ENCODE measurements at places on chromosomes 5 and 9. TPM values are rescaled to one million over a fixed set of nuclear protein-coding genes. Genes with fewer than 3 reads are reported as not detected.

- DNase-seq = peak; percentile 82
Measured at GRCh38 chr9:129863059-129863690, 27.9 kb downstream of the USP20 start.

Gene HMCN2
- not detected for total RNA-seq

Gene DMGDH
- 2.4 TPM for total RNA-seq

DNA sequence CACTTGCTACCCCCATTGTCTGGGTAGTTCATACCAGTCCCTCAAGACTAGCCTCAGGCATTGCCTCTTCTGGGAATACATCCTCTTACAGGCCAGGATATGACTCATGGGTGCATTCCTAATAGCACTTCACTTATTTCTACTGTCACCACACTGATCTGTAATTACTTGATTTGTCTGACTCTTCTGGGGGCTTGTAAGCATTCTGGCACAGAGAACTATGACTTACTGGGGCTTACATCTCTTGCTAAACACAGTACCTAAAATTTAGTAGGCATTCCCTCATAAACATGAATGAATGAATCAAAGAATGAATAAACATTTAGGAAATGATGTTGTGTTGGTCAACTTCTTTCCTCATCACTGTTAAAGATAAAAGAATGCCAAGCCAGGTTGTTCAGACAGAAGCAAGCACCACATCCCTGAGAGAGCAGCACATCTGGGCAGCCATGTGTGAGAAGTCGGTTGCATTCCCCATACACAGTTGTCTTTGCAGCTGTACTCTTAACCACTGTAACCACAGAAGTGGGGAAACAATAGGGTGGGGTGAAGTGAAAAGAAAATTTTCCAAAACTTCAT, 27.6 kb downstream of the IL7R start:
- peak; percentile 46 for DNase-seq

DNA sequence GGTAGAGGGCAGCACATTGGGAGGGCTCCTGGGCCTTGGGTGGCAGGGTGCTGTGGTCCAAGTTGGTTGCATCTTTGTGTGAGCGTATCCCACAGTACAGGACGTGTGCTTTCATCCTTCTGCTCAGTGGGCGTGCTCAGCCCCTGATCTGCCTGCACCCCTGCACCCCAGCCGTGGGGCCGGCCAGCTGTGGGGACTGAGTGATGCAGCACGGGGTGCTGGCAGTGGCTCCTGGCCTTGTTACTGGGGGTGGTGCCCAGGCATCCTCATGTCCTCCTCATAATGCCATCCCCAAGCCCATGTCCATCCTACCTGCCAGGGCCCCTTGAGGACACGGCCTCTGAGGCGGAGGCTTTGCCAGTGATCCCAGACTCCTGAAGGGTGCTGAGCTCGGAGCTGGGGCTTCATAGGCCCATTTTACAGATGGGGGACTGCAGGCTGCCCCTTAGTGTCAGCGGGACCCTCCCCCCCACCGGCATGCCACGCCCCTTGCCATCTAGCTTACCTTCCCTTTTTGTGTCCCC, 100.7 kb downstream of the PHF2 start:
- no peak for DNase-seq

GRCh38 chr5:139974661-139975060, 68.4 kb downstream of the NRG2 start:
- no peak for DNase-seq

DNA sequence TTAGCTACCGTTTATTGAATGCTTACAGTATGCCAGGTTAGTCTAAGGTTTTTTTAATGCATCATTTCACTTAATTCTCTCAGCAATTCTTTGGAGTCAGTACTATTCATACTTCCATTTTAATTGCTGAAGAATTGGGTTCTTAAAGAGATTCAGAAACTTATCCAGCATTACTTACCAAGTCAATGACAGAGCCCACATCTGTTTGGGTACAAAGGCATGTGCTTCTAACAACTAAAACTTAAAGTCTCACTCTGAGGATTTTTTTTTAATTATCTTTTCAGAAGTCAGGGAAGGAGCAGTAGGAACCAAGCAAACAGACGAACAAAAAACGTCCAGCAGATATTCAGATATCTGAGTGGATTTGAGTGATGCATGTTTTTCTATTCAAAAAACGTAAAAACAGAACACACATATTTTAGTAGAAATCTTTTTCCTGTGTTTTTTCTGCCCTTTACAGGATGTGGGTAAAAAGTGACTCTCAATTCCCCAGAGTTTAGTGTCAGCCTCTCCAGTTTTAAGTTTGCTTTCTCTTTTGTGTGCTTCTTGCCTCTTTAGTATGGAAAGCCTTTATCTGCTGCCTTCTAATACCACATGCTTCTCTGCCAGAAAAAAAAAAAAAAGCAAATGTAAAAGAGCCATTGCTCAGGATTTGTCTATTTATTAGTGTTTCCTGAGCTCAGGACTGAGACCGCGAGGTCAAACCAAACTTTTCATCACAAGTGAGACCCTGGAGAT, 118.0 kb downstream of the PRKACG start:
- DNase-seq = peak; percentile 46

Gene MARCOL
- total RNA-seq = not detected

Gene SOHLH1
- not detected for total RNA-seq

Gene IFNE
- not detected for total RNA-seq

Gene PPP2R2B
- total RNA-seq = 44.9 TPM

Gene KCNMB1
- 0.35 TPM for total RNA-seq

Gene NOL6
- 42.2 TPM for total RNA-seq

DNA sequence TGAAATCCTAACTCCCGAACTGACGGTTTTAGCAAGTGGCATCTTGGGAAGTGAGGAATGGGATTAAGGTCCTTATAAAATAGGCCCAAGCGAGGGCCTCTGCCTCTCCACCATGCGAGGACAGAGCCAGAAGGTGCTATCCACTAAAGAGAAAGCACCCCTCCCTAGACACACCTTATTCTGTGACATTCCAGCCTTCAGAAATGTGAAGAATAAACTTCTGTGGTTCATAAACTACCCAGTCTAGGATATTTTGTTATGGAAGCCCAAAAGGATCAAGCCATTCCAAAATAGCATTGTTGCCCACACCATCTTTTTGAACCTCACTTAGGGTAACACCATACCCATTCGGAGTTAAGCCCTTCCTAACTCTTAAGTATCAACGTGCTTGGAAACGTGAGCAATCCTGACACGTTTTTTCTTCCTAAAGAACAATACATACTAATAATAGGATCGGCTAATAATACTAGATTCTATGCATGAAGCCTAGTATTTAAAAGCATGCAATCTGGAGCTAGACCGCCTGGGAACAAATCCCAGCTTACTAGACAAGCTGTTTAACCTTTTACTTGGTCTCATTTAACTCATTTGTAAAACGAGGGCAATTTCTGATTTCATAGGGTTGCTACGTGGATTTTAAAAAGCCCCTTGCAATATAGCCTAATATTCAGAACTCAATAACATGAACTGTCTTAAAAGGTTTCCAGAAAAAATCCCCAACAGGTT, 1.1 kb upstream of the SMC2 start:
- DNase-seq = peak; percentile 7

GRCh38 chr5:124870070-124870469, 123.6 kb upstream of the ZNF608 start:
- DNase-seq = no peak

- DNase-seq = no peak
Measured at GRCh38 chr5:522899-523440, 1.3 kb downstream of the SLC9A3 start.

Gene PCDHB9
- total RNA-seq = 0.15 TPM

DNA sequence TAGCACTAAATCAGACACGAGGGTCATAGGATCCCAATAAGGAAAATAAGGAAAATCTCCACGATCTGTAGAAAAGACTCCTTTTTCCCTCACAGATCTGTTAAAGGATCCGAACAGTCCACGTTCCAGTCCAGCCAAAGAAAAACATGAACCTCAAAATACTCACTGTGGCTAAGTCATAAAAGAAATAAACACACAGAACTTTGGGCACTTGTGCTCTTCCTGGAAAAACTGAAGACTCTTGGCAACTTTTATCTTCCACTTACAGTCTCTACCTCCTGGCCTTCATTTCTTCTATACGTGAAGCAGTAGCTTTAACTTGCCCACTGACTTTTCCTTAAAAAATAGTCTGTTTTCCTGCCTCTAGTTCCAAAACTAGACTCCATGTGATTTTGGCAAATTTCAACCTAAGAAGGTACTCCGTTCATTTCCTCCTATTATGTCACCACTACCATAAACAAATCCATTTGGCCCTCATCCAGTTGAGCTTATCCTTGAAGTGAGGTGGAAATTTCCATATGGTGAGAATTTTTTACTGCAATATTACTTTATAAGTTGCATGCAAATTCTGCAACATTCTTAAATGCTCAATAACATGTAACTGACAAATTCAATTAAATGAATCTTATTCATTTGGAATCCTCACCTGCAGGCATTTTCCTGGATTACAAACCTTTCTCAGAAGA, 5.3 kb upstream of the LHFPL2 start:
- no peak for DNase-seq

DNA sequence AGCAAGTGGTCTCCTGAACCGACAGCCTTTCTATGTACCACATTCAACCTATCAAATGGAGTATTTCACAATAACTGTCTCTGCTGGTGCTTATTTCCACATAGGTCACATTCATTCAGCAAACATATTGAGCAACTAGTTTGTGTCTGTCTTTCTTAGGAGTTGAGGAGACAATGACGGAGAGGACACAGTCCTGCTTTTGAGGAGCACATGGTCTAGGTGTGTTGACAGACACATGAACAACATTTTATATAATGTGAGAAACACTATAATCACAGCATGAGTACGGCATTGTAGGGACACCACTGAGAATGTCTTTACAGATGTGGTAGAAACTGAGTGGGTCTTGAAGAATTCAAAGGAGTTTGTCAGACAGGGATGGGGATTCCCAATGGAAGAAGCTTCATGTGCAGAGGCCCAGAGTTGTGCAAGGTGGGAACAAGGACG, 28.5 kb downstream of the NFIL3 start:
- no peak for DNase-seq

DNA sequence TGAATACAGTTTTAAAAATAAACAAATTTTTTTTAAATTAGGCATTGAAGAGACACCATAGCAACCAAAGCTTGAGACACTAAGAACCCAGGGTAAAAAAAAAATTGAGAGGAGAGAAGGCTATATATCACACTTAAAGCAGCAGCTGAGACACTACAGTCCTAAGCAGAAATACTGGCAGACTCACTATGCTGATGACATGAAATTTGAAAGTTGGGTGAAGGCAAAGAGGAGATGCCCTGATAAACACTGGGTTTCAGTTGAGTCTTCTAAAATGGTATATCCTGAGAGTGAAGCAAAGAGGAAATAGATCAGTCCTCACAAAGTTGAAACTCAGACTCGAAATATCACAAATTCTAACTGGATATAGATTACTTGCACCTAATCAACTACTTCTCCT, 419.9 kb upstream of the CDH9 start:
- no peak for DNase-seq

- no peak for DNase-seq
Measured at GRCh38 chr9:92275541-92275940, 18.0 kb downstream of the IARS1 start.

DNA sequence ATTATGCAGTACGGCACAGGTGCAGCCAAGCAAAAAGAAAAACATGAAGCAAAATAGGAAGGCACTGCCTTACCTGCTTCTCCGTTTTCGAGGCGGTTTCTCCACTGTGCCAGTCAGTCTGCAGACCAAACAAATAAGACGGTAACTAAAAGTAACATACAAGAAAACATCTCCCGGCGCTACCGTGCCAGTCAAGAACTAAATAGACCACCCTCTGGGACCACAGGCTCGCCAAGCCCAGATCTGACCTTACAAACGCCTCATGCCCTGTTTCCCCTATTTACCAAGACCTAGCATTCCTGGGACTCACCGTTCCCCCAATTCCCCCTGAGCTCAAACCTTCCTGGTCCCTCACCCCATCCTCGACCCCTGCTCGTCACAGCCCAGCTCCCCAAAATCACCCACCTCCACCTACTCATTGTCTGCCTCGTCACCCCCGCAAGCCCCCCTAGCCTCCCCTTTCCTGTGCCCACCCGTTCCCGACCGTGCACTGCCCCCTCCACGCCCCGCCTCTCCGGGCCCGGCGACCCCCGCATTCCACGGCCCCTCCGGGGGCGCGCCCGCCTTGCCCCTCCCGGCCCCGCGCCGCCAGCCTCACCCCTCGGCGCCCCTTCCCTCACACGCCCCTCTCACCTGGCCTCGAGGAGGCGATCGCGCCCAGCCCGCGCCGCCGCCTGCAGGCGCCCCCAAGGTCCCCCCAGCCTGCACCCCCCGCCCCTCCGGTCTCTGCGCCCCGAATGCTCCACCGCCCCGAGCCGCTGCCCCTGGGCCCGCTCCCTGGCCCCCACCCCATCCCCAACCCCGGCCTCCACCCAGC, 560 bp downstream of the SCAI start:
- DNase-seq = peak; percentile 42

DNA sequence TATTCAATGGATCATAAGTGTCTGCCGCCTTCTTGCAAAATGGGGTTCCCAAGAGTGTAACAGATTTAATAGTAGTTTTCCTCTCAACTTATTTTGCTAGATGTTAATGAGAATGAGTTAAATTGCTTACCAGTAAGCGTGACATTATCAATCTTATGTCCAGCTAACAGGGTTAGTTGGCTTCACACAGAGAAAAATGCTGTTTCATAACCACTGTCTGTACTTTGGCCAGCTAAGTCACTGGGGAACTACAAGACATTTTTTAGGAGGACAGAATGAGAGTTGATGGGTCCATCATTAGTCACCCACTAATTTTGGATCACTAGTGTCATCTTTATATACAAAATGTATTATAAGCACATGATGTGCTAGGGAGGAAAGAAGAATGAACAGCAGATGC, 1.4 kb downstream of the CDC37L1 start:
- DNase-seq = no peak

- DNase-seq = no peak
Measured at GRCh38 chr9:994005-994404, 17.6 kb downstream of the DMRT3 start.

Gene SPDL1
- total RNA-seq = 10.2 TPM

DNA sequence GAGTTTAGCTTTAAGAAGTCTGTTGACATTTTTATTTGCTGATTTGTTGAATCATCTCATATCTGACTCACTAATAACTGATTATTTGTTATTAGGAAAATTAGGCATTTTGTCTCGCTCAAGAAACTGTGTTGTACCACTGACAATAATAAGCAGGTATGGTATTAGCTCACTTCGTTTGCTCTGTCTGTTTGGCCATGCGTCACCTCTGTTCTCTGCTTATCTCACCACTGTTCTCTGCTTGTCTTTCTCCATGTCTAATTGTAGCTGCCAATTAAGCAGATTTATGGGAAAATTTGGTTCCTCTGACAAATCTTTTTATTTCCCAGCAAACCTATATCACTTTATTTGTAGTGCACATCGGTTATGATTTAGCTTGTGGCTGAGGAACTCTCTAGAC, 138.9 kb downstream of the WDR41 start:
- no peak for DNase-seq

Gene SPINK7
- not detected for total RNA-seq

DNA sequence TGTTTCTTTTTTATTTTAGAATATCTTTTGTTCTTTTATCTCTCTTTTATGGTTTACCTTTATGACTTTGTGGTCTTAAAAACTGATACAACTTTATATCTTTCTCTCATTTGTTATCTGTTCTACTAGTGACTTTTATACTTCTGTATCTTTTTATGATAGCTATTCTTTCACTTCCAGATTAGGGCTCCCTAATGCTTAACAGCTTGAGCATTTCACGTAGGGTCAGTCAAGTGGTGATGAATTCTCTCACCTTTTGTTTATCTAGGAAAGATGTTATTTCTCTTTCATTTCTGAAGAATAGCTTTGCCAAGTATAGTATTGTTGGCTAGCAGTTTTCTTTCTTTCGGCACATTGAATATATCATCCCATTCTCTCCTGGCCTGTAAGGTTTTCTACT, 123.6 kb downstream of the NUDT12 start:
- DNase-seq = no peak

Gene C9orf153
- 0.28 TPM for total RNA-seq

Gene OR1L4
- total RNA-seq = not detected

All from natural killer cell (primary cell).